Activated effector memory CD4-positive, alpha-beta T cell treated with Interleukin-2 at 50 U/mL for 16 hours (primary cell): ENCODE measurements at places on chromosomes 4 and X.
A peak's percentile ranks its signal among the peaks of the same experiment; 100 is the strongest.

DNA sequence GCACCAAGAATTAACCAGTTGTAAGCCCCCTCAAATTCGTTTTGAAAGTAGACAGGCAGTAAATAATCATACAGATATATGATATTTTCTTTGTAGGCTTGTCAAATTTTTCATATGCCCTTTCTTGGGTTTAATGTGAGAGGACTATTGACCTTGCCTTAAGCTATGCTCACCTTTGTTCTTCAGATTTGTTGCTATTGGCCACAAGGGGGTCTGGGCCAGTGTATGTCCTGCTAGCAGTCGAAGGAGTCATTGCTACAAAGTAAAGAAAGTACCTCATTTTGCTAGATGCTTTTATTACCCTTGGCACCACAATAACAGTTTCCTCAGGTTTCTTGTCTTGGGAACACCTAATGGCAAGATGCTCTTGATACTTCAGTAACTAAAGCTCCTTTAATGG, 51.7 kb downstream of the IGSF1 start:
- no peak for DNase-seq

- DNase-seq, result no peak
These were observed 1596.9 kb downstream of the RPA4 start for GRCh38 chrX:98480606-98481005.

DNA sequence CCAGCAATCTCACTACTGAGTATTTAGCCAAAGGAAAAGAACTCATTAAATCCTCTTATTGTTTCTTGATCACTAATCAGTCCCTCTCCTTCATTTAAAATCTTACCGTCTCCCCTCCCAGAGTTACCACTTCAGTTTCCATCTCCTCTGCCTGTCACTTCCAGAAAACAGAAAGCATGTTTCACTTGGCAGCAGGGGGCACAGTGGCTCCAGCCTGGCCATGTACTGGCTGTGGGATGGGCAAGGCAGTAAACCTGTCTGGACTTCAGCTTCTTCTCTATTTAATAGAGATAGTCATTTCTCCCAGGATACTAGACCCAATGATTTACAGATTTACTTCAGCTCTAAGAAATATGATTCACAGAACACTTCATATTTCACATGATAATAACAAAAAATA, 63.2 kb downstream of the CD40LG start:
- DNase-seq, result peak; percentile 9

GRCh38 chrX:153557618-153558355, 40.3 kb downstream of the ATP2B3 start:
- DNase-seq, result no peak

- no peak for DNase-seq
These were observed 102.7 kb downstream of the UCHL1 start for GRCh38 chr4:41359422-41359775.

DNA sequence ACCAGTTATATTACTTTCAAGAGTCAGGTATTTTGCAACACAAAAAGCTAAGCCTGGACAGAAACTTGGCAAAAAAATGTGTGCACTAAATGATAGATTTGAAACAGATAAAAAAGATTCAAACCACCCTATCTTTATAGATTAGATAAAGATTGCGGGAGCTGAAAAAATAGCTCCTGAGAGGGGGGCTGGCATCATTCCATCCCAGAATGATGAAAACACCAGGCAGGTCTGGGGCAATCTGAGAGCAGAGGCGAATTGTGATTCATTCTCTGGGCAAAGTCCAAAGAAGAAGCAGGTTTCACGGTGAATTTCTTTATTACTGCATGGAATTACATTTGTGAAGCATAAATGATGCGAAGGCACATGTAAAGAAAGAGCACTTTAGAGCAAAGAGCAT, 168.5 kb upstream of the DMD start:
- DNase-seq, result no peak
